ENCODE measurements at places on chromosomes 5 and 9.

GRCh38 chr5:107457881-107458280 lies 212.9 kb downstream of the EFNA5 start:
- DNase-seq, result no peak

DNA sequence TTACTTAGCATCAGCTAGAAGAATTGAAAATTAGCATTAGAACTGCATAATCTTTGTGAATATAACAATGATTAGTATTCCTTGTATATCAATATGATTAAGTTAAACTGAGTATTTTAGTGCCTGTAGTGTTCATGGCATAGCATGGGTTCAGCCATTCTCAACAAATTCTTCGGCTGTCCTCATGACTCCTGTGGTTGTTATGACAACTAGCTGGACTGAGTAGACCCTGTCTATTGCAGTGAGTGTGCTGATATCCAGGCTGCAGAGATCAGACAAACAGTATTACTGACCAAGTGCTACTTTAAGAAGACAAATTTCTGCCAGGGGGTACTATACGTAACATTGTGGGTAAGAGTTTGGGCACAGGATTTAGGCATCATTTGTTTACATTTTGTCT lies 125.9 kb downstream of the NUDT12 start:
- DNase-seq, result no peak

DNA sequence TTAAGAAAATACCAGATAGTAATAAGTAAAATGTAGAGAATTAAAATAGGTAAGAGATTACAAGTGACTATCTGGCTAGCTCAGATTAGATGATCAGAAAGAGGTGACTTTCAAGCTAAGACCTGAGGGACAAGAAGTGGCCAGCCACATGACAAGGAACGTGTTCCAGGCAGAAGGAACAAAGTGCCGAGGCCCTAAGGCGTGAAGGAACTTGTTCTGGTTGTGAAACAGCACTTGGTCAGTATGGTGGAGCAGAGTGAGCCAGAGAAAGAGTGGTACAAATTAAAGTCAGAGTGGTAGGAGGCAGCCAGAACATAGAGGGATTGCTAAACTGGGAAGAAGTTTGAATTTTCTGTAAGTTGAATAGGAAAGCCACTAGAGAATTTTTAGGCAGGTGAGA lies 73.6 kb downstream of the ADRB2 start:
- no peak for DNase-seq

- no peak for DNase-seq
Measured at GRCh38 chr9:122219856-122220672, 8.7 kb downstream of the LHX6 start.

GRCh38 chr5:411728-412127 lies 31.2 kb upstream of the EXOC3 start:
- no peak for DNase-seq

GRCh38 chr5:108743319-108743718 lies 4.4 kb upstream of the FER start:
- DNase-seq, result no peak

- DNase-seq, result no peak
Measured at GRCh38 chr5:139783436-139783965, 12.1 kb upstream of the PSD2 start.

GRCh38 chr5:93221-93980 lies 1.4 kb downstream of the PLEKHG4B start:
- no peak for DNase-seq

- DNase-seq, result no peak
Measured at GRCh38 chr5:1998716-1999317, 116.1 kb upstream of the IRX4 start.

DNA sequence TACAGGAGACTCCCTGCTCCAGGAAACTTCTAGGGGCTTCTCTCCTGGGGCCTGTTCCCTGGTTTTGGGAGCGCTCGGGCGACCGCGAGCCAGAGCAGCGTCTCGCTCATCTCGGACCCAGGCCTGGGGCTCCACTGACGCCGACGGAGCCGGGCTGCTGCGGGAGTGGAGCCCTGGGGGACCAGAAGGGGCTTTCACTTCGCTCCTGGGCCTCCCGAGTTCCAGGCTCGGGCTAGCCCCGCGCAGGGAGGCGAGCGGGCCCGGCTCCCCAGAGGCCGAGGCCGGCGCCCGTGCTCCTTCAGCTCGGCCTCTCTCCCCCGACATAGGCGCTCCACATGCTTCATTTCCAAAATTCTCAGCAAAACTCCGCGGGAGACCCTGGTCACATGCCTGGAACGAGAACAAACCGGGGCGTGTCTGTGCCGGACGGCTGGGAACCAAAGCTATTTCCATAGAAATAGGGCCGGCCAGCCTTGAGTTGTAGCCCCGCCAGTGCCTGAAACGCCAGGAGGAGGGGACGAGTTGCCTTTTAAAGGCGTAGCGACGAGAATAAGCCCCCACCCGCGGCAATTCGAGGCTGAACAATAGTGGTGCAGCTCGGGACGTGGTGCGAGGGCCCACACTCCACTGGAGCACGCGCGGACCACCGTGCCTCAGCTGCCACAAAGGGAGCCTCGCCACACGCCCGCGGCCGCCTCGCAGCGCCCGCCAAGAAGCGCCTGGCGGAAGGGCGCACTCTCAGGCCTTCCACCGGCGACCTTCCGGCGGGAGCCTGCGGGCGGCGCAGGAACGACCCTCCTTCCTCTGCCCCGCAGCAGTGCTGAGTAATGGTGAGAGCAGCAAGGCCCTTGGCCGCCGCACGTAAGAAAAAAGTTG lies 1.1 kb upstream of the G3BP1 start:
- no peak for DNase-seq

GRCh38 chr5:168467755-168468330 lies 18.4 kb upstream of the RARS1 start:
- no peak for DNase-seq

DNA sequence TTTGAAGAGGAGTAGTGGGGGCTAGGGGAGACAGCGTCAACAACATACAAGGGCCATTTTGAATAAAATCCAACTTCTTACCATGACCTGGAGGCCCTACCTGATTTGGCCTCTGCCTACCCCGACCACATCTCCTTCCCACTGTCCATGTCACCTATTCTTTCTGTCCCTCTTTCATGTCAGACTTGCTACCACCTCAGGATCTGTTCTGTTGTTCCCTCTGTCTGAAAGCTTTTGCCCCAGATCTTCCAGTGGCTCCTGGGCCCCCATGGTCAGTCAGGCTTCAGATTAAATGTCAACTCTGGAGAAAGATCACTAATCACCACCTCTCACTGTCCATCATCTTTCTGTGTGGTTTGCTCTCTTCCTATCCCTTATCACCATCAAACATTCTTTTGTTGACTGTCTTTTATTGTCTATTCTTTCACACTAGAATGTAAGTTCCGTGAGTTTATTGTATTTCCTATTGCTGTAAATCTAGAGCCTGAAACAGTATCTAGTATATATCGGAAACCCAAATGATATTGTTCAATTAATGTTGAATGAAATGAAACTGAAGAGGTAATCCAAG lies 31.2 kb upstream of the APC start:
- no peak for DNase-seq

- no peak for DNase-seq
Measured at GRCh38 chr9:79674052-79674777, 102.5 kb downstream of the TLE4 start.

DNA sequence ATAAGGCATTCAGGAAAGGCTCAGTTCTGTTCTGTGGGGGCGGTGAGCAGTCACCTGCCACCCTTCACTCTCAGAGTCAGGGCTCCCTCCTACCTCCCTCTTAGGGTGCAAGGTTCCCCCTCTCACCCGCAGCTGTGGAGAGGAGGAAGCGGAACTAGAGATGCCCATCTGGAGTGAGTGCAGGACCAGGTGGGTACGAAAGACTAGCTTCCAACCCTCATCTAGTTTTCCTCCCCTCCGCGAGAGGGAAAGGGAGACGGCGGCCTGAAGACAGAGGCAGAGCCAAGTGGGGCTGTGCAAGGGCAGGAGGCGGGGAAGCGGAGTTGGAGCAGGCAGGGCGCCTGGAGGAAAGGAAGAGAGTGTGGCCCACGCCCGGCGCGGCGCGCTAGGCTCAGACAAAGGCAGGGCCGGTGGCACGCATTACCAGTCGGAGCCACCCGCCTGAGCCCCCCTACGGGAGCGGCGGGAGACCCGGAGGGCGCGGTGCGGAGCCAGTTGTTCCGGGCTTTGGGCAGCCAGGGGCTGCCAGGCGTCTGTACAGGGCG lies 7.3 kb downstream of the PRR7 start:
- no peak for DNase-seq

GRCh38 chr9:88043647-88044046 lies 69.3 kb upstream of the CDK20 start:
- no peak for DNase-seq

- DNase-seq, result no peak
Measured at GRCh38 chr9:36893184-36893583, 140.9 kb downstream of the PAX5 start.

DNA sequence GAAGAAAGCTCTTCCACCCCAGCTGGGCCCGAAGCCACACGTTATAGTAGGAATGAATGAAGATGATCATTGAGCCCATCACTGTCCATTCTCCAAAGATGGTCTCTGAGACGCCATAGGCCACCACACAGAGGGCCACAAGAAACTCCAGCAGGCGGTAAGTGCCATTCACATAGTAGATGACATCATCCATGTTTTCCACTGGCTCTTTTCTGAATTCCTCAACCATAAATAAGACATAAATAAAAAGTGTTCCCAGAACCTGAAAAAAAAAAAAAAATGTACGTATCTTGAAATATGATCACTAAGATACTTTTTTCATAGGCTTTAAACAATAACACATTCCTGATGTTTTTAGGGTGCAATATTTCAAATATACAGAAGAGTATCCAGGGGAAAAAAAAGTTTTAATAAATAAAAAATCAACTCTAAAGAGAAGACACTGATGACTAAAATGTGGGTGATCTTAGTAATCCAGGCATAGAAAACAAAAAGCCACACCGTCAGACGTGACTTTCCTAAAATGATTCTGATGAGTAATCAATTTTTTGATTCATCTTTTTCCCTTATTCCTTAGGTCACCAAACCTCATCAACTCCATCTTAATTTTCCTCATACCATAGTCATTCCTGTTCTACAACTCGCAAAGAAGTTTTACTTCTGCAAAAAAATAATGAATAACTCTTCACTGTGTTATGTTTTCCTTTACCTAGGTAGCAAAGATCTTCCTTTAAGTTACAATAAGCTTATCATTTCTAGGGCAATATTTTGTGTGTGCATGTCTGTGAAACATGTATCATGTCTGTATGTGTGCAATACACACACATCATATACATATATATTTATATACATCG lies 47.8 kb downstream of the RNF145 start:
- no peak for DNase-seq
